ENCODE measurements at places on chromosomes 16 and 17.

DNA sequence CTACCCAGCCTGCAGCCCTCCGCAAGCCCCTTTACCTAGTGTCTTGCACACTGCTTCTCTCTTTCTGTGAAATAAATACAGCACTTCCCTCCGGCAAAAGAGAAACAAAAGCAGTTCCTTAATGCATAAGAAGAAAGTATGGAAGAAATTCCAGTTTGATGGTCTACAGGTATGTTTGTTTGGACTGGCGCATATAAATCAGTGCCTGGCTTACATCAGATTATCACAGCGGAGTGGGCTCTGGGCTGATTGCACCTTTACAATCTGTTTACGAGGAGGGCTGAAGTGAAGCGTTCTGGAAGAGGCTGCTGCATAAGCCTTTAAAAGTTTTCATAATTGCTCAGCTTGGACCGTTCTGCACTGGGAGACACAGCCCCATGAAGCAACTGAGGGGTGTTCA lies 153.5 kb upstream of the FOXF1 start:
- no peak for DNase-seq

DNA sequence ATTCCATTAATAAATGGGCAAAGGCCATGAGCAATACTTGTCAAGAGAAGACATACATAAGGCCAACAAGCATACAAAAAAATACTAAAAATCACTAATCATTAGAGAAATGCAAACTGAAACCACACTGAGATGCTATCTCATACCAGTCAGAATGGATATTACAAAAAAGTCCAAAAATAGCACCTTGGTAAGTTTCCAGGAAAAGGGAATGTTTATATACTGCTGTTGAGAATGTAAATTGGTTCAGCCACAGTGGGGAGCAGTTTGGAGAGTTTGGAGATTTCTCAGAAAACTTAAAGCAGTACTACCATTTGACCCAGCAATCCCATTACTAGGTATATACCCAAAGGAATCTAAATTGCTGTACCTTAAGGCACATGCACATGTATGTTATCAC lies 467.7 kb downstream of the CDH11 start:
- no peak for DNase-seq

DNA sequence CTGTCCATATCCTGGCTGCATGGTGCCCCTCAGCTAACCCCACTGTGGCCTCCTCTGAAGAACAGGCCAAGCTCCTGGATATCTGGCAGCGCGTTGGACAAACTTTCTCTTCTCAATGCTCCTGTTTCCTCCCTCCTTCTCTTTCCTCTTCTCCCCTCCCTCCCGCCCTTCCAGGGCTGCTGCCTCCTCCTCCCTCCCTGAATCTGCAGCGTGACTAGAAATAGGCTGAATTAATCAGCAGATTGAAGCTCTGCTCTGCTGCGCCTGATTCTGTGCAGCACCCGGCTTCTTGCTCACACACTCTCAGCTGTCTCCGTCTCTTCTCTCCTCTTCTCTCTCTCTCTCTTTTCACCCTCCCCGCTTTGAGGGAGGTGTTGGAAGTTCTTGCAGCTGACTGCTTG lies 19.8 kb downstream of the TMEM94 start:
- DNase-seq: no peak

DNA sequence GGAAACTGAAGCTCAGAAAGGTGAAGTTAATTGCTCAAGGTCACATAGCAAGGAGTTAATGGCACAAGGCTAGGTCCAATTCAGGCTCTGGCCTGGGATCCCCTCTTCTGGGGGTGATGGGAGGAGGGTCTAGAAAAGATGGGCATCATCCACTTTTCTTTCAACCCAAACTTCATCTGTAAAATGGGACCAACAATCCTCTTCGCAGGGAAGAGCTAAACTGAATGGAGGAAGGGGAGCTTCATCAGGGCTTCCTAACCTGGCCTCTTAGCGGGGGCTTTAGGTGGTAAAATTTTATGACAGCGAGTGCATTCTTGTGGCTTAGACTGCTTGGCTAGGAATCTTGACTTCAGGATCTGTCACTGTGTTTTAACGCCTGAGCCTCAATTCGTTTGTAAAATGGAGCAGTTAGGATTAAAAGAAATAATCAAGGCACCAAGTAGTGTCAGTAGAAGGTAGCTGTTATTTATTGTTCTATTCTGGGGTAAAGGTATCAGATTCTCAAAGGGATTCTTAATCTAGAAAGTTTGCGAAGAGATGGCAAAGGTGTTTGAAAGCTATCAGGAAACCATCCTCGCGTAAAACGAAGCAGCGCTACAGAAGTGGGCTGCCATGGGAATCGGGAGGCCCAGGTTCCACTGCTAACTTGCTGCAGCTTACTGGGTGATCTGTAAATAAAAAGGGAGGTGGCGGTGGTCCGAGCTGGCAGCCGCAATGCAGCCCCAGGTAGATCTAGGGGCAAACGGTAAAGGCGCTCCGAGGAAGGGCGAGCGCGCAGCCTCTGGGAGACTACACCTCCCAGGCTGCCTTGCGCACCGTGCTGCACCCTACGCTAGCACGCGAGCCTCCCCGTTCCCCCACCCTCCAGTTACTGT lies 1.5 kb upstream of the SRCAP start:
- DNase-seq: peak; percentile 94

- peak; percentile 69 for DNase-seq
Observed at GRCh38 chr16:57764341-57765159, 29.0 kb downstream of the KATNB1 start.

- peak; percentile 26 for DNase-seq
Observed at GRCh38 chr17:58920773-58921172, 165.1 kb downstream of the PPM1E start.

- peak; percentile 36 for DNase-seq
Observed at GRCh38 chr16:11585460-11586377, 1.0 kb downstream of the LITAF start.

- DNase-seq: no peak
Observed at GRCh38 chr16:83136419-83136818, 509.6 kb downstream of the CDH13 start.

GRCh38 chr17:41223821-41224220 lies 2.6 kb upstream of the KRTAP9-2 start:
- DNase-seq: no peak

DNA sequence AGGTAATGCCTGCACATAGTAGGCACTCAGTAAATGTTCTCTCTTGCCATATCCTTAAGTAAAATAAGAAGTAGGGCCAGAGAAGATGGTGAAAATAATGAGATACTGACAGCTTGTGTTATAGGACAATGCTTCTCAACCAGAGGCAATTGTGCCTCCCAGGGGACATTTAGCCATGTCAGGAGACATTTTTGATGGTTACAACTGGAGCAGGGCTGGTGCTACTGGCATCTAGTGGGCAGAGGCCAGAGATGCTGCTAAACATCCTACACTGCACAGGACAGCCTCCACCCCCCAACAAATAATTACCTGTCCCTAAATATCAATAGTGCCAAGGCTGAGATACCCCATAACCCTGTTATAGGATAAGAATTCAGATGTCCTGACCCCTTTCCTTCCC lies 1.7 kb downstream of the RAD51D start:
- DNase-seq: peak; percentile 49

GRCh38 chr17:39641883-39642282 lies 4.9 kb downstream of the STARD3 start:
- no peak for DNase-seq

DNA sequence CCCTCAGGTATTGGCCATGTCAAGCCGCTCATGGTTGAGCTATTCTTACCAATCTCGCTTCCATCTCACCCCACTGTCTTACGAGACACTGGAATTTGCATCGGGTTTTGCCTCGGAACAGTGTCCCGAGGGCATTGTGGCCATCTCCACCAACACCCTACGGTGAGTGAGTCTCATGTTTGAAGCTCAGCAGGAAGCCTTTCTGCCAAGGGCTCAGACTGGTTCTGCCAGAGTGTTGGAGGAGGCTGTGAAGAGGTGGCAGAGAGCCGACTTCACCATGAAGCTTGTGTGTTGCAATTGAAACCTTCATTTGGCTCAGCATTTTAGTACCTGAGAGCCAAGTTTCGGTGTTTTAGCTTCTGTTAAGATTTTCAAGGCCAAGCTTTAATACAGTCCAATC lies 38.0 kb downstream of the SF3B3 start:
- DNase-seq: no peak

DNA sequence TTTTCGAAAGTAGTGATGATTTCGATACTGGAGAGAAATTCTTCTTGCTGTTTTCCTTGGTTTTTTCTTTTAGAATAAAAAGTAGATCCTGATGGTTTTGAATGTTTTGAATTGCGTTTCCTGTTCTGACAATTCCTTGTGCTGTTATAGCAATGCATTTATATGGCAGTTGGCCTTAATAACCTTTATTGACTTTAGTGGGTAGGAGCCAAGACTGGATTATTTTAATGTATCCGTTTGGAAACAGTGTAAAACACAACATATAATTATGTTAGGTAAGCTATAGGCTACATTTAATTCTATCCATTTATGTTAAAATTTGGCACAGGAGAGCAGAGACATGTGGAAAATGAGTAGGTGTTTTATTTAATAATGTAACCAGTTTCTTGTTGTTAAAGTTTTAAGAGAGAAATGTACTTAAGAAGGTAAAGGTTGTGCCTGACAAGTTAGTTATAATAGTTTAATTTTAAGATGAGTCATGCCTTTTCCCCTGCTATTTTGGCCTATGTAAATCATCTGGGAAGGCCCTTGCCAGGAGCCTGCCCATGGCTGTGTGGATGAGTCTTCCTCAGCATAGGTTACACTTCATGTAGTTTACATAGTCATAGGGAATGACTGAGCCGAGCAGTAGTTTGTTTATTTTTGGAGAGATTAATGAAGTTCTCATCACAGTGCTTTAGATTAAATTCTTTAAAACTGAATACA lies 189.9 kb downstream of the FTO start:
- DNase-seq: no peak

GRCh38 chr17:63181856-63182255 lies 215.8 kb downstream of the TANC2 start:
- DNase-seq: no peak

DNA sequence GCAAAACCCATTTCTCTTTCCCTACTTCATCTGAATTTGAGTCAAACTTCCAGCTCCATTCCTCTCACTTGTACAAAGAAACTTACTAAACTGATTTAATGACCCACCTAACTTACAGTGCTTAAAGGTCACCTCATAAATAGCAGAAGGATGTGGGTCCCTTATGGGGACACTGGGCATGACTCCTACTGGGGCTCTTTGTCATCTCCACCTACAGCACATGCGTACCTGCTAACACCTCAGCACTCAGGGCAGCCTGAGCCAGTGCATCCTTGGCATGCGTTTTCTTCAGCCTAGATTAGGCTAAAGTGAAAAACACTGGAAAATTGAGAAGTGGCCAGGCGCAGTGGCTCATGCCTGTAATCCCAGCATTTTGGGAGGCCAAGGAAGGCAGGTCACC lies 63.2 kb downstream of the HELZ start:
- no peak for DNase-seq

GRCh38 chr17:5418858-5419355 lies 555 bp downstream of the NUP88 start:
- DNase-seq: peak; percentile 77

DNA sequence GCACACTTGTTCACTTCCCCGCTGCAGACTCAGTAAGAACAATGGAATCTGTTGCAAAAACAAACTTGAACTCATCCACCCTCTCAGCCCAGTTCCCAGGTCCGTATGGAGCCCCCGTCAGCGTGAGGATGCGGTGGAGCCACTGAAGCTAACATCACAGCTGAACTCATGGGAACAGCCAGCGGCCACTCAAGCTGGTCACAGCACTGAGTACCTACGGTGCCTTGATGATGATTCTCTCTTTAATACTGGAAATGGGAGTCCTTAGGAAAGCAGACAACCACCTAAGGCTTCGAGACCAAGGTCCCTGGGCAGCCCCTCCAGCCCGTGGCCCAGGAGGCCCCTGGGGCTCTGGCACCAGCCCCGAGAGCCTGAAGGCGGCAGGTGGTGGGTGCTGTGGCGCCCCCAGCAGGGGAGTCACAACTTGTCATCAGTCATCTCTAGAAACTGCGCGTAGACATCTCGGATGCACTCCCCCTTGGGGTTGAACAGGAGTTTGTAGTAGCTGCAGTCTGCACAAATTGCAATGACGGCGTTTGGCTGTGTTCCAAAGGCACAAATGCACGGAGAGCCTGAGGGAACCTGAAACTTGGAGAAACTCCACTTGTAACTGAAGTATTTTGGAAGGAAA lies 31.0 kb upstream of the RHOT1 start:
- DNase-seq: no peak

- DNase-seq: no peak
Observed at GRCh38 chr16:31861455-31861854, 12.2 kb upstream of the ZNF267 start.

- DNase-seq: no peak
Observed at GRCh38 chr17:8632061-8632460, 1.5 kb upstream of the MYH10 start.

- peak; percentile 2 for DNase-seq
Observed at GRCh38 chr17:8913091-8913490, 45.6 kb upstream of the PIK3R6 start.

DNA sequence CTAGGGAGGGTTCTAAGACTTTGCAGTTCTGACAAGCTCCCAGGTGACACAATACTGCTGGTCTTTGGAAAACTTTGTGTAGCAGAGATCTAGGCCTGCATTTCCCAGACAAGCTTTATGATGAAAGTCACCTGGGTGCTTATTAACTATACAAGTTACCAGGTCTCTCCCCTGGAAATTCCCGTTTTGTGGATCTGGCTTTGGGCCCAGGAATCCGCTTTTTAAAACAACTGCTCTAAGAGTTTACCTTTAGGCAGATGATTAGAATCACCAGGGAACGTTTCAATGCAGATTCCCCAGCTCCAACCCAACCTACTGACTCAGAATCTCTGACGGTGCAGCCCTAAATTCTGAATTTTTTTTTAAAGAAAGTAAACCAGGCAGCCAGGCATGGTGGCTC lies 36.3 kb downstream of the MYH3 start:
- DNase-seq: no peak

- no peak for DNase-seq
Observed at GRCh38 chr17:6948562-6948961, 47.3 kb upstream of the ALOX12 start.

DNA sequence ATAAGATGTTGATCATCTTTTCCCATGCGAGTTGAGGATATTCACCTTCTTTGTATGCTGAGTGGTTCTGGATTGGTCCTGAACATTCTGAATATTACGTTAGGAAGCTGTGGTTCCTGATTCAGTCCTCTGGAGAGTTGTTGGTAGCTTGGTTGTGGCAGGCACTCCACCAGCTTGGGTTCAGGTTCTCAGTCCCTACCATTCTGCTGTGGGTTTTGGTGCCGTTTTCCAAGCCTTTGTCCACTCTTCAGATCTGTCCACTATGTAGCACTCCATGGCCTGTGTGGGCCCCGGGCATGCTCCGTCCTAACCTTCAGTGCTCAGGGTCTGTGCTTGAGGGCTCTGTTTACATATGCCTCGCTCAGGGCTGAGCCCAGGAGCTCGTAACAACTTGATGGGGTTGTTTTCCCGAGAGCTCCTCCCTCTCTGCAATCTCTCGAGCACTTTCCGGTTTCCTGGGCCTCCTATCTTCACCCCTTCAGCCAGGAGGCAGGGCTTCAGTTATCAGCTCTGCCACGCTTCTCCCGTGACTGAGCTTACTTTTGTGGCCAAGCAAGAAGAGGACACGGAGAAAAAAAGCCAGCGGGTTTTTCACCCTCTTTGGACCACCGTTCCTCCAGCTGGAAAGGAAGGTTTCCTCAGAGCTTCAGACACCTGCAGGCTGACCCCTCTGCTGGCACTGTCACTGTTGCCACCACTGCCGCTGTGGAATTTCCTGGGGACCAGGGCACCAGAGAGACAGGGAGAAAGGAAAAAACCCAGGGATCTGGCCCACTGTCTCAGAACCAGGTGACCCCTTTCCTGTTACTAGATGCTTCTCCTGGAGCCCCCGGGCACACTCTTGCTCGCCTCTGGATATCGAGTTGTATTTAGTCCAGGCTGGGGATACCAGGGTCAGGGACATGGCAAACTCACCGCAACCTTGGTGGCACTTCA lies 19.6 kb downstream of the KIAA0513 start:
- no peak for DNase-seq

- DNase-seq: no peak
Observed at GRCh38 chr16:1427473-1428461, 3.1 kb upstream of the PERCC1 start.
